ENCODE measurements at places on chromosomes 1 and 21. TPM values are rescaled to one million over a fixed set of nuclear protein-coding genes. Genes with fewer than 3 reads are reported as not detected.

Gene OR2AK2
- not detected for total RNA-seq

Gene TRAF3IP3
- total RNA-seq: not detected

Gene GSTM5
- total RNA-seq: 4.4 TPM

Gene ARHGEF16
- not detected for total RNA-seq

Gene F13B
- total RNA-seq: not detected

Gene EDARADD
- not detected for total RNA-seq

Gene CRYBG2
- not detected for total RNA-seq

Gene JAM2
- 1.4 TPM for total RNA-seq

Gene LRRC53
- total RNA-seq: not detected

Gene IL20
- not detected for total RNA-seq

Gene ARHGEF2
- total RNA-seq: 46.4 TPM

Gene C1QC
- not detected for total RNA-seq

Gene NUDT4B
- 19.0 TPM for total RNA-seq

Gene PROX1
- 1.00 TPM for total RNA-seq

Gene LCE3D
- not detected for total RNA-seq

Gene HSPA6
- total RNA-seq: not detected

Gene FCMR
- 1.6 TPM for total RNA-seq
